ENCODE measurements at places on chromosomes 4 and X.

DNA sequence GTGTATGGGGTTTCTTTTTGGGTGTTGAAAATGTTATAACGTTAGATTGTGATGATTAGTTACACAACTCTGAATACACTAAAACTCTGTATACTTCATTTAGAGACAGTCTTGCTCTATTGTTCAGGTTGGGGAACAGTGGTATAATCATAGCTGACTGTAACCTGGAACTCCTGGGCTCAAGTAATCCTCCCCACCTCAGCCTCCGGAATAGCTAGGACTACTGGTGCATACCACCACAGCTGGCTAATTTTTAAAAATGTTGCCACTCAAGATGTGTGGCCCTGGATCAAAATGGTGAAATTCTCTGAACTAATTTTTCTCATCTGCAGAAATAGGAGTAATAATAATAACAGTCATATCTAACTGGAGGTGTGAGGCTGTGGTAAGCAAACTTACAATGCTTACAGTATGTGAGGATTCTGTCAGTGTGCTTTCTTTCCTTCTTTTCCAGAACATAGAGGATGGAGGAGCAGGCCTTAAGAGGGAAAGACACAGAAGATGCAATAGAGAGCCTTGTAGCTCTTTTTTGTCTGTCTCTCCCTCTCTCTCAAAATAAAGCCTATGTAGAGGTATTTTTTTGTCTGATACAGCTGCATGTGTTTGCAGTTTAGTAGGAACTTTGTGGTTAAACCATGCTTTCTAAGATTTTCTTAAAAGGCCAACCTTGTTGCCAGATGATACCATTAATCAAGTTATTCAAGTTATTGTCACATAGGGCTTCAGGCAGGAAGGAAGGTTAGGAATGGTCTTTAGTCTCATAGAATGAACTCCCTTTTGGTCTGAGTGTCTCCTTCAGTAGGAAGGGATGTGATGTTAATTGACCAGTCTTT lies 7.5 kb downstream of the ADD1 start:
- no peak for DNase-seq

GRCh38 chrX:137051978-137052642 lies 18.3 kb upstream of the GPR101 start:
- DNase-seq: peak; percentile 65

DNA sequence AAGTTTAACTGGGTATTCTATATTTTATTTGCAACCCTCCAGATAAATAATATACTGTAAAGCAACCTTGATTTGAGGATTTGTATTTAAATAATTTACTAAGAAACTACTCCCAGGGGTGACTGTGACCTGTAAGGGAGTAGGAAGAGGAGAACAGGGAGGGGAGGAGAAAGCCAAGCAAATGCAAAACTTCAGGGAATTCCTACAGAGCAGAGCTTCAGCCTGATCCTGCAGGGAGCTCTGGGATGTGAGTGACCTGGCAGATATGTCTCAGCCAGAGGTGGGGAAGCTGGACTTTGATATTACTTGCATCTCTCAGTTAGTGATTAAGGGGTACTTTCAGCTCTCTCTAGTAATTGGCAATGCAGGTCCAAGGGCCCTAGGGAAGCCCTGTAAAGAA lies 302.0 kb downstream of the FRMPD4 start:
- DNase-seq: no peak

DNA sequence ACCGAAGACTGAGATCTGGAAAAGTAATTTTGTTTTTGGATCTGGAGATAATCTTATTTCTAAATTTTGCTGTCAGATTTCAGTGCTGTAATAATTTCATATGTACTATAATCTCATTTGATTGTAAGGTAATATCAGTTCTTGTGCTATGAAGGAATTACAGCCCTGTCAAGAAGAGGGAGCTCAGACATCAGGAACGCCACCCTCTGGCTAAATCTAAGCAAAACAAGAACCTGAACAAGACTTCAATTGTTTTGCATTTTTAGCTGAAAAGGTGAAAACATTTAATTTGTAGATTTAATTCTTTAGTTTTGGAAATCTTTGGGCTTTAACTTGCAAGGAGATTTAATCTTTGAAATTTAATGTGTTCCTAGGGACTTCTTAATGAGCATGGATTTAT lies 525.4 kb upstream of the HS3ST1 start:
- DNase-seq: no peak

DNA sequence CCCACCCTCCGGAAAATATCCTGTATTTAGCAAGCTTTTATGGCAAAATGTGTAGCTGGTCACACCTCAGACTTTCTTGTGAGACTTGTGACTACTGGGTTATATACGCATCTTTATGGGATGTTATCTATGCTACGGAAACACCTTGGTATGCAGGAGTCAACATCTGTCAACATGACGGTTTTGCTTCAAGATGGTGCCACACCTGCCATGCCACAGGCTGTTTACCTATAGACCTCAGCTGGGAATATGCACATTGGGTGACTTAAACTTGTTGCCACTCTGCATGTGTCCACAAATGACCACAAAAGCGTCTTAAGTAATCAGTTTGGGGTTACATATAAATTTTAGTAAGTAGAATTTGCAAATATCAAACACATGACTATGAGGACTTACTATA lies 192.3 kb upstream of the ATP6AP2 start:
- DNase-seq: no peak

DNA sequence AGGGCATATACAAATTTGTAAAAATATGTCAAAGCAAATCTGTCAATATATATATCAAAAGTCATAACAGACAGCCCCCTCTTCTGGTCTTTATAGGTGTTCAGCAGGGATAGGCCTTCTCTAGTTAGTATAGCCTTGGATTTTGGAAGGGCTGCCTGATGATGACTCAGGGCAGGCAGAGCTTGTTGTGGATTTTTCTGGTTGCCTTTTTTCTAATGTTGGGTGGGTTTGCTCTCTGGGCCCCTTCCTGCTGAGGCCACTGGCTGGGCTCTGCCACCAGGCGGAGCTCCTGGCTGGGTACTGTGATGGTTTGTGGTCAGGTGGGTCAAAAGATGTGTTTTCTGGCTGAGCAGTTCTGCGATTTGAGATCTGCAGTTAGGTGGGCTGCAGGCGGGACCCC lies 294.2 kb downstream of the GRIA2 start:
- DNase-seq: no peak

DNA sequence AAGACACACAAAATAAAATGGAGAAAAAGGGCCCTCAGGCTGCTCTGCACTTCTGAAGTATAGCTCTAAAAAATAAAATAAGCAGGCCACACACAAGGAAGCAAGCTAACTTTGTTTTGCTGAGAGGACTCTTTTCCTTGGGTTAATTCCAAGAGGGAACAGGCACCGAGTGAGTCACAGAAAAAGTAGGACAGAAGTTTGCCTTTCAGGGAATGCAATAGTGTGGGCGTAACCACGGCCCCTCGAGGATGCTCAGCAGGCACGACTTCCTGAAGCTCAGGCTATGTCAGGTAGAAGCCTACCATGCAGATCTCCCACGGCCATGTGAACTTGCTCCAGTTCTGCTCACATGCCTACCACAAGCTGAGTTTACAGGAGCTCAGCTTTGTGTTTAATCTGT lies 22.1 kb downstream of the PPP1R2C start:
- DNase-seq: no peak

GRCh38 chr4:158996669-158997074 lies 106.2 kb upstream of the RAPGEF2 start:
- no peak for DNase-seq

GRCh38 chrX:2423899-2424298 lies 76.9 kb downstream of the DHRSX start:
- no peak for DNase-seq

DNA sequence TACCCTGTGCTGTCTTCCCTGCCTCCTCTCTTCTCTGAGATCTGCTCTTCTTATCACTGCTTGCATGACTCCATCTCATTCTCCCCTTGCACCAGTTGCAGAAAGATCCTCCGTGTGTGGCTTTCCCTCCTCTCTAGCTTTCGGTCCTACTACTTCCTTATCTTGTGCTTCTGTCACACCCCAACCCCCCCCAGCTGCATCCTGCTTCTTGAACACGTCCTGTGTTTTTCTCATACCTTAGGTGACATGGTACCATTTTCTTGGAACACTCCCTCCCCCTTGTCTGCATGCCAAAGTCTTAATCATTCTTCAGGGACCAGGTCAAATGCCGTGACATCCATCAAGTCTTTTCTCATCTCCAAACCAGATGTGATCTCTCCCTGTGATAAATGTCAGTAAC lies 46.4 kb downstream of the FHL1 start:
- DNase-seq: no peak

DNA sequence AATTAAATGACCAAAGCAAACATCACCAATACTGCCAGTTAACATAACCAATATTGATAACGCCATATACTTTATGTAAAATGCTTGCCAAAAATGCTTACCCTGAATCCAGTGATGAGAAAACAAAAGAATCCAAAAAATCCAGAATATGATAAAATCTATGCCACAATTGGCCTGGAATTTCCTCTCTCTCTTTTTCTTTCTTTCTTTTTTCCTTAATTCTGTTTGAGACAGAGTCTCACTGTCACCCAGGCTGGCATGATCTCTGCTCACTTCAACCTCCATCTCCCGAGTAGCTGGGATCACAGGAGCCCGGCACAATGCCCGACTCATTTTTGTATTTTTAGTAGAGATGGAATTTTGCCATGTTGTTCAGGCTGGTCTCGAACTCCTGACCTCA lies 9.8 kb upstream of the SLC7A11 start:
- DNase-seq: no peak

DNA sequence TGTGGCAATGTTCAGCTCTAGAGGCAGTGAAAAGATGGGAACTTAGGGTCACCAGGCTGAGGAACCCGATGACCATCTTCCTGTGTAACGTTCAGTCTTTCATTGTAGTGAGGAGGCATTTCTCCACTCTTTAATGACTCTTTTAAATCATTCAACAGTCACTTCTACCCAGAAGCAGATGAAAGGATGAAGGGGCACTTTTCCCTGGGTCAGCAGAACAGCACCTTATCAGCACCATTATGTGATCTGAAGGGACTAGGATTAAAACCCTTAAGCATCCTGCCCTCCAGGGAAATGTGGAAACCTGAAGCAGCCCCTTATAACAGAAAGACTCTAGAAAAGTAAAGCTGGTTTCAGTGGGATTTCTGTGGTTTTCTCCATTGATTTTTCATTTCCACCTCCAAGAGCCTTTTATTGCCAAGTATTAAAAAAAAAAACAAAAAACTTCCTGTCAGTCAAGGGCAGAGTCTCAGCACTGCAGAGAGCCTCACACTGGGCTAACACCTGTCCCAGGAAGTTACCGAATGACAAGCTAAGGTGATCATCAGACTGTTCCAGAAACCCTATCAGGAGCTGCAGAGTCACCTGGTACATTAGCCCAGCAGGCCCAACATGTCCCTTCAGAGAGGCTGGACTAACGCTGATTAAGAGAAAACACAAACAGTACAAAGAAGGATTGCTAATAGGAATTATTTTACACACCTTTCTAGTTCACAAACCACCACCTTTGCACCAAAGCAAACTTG lies 185.9 kb downstream of the SHROOM3 start:
- DNase-seq: no peak

DNA sequence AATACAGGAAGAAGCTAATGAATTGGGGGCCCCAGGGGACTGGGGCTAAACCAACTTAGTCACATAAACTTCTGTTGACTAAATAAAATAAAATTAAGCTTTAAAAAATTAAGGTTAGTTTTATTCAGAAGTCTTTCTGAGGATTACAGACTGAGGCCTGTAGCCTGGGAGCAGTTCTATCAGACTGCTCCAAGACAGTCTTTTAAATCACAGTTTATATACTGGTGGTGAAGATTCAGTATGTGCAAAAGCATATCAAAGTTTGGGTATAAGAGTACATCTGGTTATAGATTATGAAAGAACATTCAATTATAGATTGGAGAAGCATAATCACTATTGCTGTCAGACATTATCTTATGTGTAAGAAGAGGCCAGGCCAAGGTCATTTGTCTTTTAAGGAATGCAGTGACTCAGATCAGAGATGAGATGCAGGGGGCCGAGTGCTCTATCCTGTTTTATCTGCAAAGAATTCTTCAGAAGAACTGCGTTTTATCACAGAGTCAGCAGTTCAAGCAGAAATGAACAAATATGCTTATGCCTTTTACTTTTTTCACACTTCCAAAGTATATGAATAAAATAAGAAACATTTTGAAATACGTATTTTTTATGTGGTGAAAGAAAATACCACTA lies 109.4 kb downstream of the PDHA2 start:
- no peak for DNase-seq
